ENCODE measurements at places on chromosomes 3 and 15. TPM values are rescaled to one million over a fixed set of nuclear protein-coding genes. Genes with fewer than 3 reads are reported as not detected.

CASR gene
- total RNA-seq = 0.68 TPM

GPR149 gene
- total RNA-seq = not detected

ADGRG7 gene
- total RNA-seq = not detected

NANOGP8 gene
- total RNA-seq = 1.3 TPM

EPHB3 gene
- 0.79 TPM for total RNA-seq

SEMA6D gene
- total RNA-seq = 1.3 TPM

SERPINI2 gene
- not detected for total RNA-seq

TF gene
- total RNA-seq = 4.4 TPM

GRCh38 chr15:56495053-56495452, 30.1 kb upstream of the MNS1 start:
- no peak for DNase-seq

DNA sequence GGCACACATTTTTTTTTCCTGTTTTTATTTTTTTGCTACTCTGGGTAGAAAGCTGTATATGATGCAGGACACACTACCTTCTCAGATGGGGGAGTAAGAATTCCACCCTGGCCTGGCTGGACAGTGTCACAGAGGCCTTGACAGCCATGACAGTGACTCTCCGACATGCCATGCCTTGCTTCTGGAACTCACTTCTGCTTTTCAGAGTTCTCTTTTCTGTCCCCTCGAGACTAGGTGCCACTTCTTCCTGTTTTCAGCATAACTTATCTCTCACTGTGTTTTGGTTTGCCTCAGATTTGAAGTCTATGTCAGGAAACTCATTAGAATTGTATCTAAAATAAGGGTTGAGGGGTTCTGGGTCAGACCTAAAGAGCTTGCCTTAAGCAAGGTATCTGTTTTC, 69.1 kb upstream of the SEC13 start:
- peak; percentile 58 for DNase-seq

- no peak for DNase-seq
These were observed 229.9 kb upstream of the LRTM1 start for GRCh38 chr3:55157731-55158130.

DNA sequence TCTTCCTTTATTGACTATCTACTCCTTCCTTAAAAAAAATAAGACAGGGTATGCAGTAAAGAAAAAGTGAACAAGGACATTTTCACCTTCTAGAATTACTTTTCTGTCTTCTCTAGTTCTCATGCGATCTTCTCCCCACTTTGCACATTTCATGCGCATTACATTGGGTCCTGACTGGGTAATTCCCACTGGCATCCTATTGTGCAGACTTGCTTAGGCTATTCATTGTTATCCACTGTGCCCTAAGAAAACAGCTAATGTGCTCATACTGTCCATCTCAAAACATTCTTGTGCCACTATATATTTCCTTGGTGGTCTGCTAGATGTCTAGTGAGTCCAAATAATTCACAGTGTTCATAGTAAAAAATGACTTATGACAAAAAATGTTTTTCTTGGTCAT, 447.4 kb upstream of the ROBO1 start:
- DNase-seq = no peak

DNA sequence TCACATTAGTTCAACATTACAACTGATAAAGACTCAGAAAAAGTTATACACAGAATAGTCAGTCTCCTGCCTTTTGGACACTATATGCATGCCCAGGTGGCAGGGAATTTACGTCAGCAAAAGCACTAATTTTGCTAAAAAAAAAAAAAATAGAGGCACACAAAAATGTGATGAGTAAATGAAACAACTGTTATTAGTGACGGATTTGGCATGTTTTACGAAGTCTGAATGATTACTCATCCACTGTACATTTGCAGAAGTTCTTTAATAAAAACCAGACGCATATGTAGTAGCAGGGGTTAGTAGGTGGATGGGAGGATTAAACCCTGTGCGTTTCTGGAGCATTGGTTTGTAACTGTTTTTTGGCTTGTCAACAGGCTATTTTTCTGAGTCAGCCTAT, 99.0 kb downstream of the MITF start:
- no peak for DNase-seq

DNA sequence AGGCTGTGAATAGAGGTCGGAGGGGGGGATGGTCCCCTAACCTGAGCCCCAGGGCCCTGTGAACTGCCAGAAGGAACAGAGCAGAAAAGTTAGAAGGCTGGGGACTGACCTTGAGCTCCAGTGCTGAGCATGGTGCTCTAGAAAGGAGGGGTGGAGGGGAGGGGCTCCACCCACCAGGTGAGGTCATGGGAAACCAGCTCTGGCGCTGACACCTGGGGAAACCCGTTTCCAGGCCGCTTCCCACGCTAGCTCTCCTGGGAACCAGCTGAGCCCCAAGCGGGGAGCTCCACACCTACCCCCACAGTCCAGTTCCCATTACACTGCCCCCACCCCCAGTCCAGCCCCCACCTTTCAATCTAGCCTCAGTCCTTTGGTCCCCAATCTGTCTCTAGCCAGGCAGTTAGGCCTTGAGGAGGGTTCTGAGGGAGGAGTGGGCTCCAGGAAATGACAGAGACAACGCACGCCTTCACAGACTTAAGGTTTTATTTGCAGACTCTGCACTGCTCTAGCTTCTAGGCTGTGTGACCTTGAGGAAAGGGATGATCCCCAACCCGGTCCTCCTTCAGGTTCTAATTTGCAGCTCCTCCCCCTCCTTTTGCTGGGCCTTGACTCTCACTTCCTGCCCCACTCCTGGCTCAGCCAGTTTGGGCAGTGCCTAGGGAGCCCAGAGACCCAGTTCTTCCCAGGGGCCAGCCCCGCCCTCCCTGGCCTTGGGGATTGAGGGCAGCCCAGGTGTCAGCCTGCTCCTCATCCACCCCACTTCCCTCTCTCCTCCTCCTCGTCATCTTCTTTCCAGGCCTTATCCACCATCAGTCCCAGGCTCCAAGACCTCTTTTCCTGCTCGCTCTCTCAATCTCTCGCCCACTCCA, 2.1 kb downstream of the RHOV start:
- no peak for DNase-seq

DNA sequence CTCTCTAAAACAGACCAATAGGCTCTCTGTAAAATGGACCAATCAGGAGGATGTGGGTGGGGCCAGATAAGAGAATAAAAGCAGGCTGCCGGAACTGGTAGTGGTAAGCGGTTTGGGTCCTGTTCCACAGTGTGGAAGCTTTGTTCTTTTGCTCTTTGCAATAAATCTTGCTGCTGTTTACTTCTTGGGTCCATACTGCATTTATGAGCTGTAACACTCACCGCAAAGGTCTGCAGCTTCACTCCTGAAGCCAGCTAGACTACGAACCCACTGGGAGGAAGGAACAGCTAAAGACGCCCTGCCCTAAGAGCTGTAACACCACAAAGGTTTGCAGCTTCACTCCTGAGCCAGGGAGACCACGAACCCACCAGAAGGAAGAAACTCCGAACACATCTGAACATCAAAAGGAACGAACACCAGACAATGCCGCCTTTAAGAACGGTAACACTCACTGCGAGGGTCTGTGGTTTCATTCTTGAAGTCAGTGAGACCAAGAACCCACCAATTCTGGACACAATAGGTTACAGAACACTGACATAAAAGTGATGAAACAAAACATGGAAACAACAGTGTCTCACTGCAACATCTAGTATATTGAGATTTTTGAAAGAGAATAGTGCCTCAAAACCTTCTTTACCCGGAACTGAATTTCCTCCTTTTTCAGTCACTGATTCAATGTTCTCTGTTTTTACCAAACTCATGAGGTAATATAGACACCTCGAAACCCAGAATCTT, 28.8 kb upstream of the PLSCR2 start:
- DNase-seq = no peak

GRCh38 chr15:77416954-77417353, 3.0 kb downstream of the PEAK1 start:
- no peak for DNase-seq

GRCh38 chr15:88491158-88491557, 23.6 kb downstream of the MRPS11 start:
- no peak for DNase-seq

All from spleen (tissue), 13 donors.